CD4-positive, alpha-beta T cell treated with Interleukin-2 at 100 ng/mL for 4 hours (primary cell): ENCODE measurements at places on chromosomes 4 and X.

- DNase-seq, result peak; percentile 27
Observed at GRCh38 chr4:121977251-121978171, 25.7 kb upstream of the TRPC3 start.

GRCh38 chrX:2901367-2902036, 27.6 kb downstream of the ARSD start:
- no peak for DNase-seq

DNA sequence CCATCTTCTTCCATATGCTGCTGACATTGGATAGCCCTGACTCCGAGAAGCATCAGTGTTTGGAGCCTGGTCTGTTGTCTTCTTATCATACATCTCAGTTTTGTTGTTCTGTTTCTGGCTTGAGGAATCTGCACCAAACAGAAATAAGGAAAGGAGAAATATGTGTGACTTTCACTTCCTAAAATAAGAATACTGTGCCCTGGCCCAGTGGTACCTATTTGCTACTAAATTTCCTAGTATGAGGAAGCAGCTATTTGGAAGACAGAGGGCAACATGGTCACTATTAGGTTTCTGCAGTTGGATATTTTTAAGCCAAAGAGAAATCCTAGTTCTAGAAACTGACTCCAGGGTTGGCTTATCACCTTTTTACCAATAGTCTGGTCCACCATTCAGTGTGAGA, 16.8 kb downstream of the CT47C1 start:
- no peak for DNase-seq

- no peak for DNase-seq
Observed at GRCh38 chr4:37475776-37476175, 210.4 kb downstream of the RELL1 start.

DNA sequence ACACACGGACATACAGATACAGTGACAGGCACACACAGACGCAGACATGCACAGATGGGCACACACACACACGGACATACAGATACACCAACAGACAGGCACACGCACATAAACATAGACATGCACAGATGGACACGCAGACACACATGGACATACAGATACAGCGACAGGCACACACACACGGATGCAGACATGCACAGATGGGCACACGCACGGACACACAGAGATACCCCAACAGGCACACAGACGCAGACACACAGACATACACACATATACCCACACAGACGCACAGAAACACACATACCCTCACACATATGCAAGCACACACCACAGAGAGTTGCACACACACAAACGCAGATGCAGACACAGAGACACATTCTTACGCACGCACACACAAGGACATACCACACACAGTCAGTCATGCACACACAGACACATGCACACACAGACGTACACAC, 24.4 kb upstream of the SLC25A6 start:
- DNase-seq, result no peak

- no peak for DNase-seq
Observed at GRCh38 chr4:3238721-3239120, 10.2 kb upstream of the MSANTD1 start.

GRCh38 chr4:79598801-79599200, 190.8 kb upstream of the GK2 start:
- no peak for DNase-seq

DNA sequence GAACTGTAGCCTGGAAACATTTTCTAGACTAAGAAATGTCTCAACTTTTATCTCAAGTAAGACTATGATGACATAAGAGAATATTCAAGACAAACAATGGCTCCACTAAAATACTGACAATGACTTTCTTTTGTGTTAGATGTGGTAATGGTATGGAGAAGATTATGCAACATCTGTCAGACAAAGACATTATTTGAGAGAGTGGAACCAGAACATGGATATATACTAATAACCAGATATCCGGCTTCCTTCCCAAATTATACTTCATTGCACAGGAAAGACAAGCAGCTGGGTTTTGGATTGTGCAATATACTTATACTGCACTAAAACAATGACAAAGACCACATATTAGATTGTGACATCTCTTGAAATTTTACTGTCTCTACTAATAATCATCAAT, 290.8 kb upstream of the GIMD1 start:
- DNase-seq, result no peak

DNA sequence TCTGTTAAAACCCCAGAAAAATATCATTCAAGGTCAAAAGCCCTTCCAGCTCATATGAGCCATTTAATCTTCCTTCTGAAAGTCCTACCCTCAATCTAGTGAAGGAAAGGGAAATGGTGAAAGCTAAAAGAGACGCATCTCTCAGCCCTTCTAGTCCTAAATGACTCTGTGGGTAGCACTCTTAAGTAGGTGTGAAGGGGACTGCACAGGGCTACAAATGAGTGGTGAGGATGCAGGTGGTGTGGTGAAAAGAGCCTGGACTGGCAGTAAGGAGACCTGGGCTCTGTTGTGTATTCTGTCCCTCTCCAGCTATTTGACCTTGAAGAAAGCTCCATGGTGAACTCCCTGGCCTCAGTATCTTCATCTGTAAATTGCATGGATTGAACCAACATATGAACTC, 671.8 kb upstream of the DIPK2B start:
- no peak for DNase-seq

GRCh38 chr4:11470438-11471045, 41.8 kb upstream of the HS3ST1 start:
- DNase-seq, result peak; percentile 21

GRCh38 chrX:107766470-107767150, 9.0 kb downstream of the TSC22D3 start:
- no peak for DNase-seq

- no peak for DNase-seq
Observed at GRCh38 chrX:110004731-110005369, 1.9 kb downstream of the TMEM164 start.

DNA sequence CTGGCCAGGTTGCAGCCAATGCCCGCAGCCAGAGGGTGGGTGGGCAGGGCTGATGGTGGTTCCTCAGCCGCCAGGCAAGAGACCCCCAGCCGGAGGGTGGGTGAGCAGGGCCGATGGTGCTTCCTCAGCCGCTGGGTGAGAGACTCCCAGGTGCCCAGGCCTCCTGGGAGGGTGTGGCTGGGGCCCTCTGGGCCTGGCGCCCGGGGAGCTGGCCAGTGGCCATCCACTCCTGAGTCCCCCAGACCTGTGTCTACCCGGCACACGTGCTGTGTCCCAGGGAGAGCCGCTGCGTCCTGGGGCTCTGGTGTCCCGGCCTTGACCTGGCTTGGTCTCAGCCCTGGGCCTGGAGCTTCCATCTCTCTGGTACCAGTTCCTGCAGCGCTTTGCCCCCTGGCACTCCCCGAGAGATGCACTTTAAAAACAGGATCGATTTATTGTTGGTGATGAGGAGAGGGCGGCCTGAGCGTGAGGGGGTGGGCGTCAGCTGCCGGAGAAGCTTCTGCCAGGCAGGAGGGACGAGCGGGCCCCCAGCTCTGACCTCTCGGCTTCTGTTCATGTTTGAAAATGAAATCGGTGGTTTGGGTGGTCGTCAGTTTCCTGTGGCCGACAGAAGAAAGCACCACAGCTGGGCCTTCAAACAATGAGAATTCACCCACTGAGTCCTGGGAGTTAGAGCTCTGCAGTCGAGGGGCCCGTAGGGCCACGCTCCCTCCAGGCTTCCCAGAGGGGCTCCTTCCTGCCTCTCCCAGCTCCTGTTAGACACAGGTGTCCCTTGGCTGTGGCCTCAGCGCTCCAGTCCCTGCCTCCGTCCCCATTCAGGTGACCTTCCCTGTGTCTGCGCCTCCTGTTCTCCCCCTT, 6.5 kb downstream of the DOK7 start:
- DNase-seq, result no peak

GRCh38 chr4:171017593-171017992, 795.6 kb upstream of the GALNTL6 start:
- DNase-seq, result no peak

- DNase-seq, result no peak
Observed at GRCh38 chr4:15130441-15130840, 128.2 kb downstream of the CPEB2 start.

DNA sequence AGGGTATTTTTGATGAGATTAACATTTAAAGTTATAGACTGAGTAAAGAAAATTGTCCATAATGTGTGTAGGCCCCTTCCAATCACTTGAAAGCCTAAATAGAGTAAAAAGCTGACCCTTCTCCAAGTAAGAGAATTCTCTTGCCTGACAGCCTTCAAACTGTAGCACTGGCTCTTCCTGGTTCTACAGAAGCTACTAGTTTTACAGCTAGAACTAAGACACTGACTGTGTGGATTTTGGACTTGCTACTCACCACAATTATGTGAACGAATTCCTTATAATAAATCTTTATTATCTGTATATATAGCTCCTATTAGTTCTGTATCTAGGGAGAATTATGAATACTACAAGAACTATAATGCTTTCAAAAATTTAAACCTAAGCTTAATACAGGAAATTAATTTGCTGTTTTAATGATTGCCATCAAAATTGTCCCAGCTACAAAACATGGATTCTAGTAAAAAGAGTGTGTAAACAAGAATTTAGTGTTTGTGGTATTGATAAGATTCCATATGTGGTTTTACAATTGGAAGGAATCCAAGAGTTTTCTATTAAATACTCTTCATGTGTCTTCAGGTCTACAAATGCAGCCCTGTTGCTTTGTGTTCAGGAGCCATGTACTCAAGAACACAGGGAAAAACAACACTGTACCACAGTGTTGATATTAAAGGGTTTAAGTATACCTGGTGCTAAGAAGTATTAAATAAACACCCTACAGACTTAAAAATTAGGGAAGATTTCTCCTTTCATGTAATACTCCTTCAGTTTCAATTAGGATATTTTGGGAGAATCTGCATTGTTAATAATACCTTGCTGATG, 366.5 kb downstream of the CXXC4 start:
- DNase-seq, result no peak
